ENCODE measurements at places on chromosomes 13 and 19.
A peak's percentile ranks its signal among the peaks of the same experiment; 100 is the strongest.

- peak; percentile 62 for DNase-seq
Observed at GRCh38 chr13:97395447-97396136, 38.4 kb upstream of the RAP2A start.

DNA sequence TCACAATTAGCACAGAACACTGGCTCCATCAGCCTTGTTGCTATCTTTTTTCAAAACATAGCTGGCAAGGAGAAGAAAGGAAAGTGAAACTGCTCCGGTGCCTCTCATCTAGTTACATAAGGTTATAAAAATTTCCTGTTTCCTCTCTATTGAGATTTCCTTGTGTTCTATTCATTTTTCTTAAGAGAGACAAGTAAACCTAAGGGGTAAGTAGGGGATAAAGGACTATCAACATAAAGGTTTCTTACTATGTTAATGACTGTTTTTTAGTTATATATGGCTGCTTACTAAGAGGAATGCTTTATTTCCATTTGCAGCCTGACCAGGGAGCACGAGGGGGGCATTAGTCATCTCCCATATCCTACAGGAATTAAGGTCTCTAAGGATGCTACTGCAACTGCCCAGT, 73.2 kb upstream of the MLNR start:
- peak; percentile 26 for DNase-seq

DNA sequence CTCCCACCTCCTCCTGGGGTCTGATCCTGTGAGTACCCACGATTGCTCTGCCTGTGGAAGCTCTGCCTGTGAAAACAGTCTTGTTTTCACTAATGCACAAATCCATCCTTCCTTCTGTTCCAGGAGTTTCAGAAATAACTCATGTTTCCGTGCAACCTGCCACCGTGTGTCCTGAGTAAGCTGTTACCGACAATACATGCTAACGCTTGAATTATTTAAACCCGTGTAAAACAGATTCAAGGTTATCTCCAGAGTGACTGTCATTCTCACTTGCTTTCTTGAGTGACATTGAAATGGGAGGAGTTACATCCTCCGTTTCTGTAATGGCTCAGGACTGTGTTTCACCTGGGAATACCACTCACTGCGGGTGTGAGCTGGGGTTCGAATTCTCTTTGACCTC, 24.9 kb downstream of the GPR12 start:
- no peak for DNase-seq

DNA sequence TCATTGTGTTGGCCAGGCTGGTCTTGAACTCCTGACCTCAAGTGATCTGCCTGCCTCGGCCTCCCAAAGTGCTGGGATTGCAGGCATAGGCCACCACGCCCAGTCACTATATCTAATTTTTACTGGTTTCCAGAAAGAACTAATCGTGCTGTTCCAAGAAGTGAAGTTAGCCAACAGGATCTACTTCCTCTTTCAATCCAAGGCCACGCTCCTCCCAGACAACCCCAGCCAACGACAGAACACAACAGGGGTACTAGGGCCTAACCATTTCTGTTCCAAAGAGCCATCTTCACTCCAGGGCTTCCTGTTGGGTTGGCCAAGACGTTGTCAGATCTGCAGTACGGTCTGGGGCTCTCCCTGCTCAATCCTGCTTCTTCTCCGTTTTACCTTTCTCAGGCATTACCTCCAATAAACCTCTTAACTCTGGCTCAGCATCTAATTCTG, 7.0 kb upstream of the LSM14A start:
- DNase-seq: no peak

DNA sequence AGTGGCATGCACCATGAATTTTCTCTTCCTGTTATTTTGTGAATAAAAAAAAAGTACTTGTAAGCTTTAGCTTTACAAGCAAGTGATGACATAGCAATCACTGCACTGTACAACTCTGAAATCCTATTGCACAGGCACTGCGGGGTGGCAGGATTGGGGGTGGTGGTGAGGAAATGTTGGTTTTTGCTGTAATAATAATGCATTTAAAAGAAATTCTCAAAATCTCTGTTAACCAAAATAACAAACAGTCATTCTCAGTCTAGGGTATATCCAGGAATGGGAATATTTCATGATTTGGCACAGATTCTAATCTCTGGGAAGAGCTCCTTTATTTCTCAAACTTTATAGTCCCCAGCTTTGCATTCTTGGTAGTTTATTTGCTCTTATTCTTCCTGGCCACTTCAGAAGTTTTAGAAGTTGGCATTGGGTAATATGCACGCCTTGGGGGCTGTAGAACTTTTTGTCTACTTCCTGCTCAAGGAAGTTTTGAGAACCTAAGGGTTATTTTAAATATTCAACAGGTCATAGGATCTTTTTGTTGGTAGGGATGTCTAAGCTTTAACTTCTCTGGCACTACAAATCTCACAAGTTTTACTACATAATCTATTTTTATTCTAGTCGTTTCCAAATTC, 353.0 kb upstream of the KLF12 start:
- no peak for DNase-seq

- no peak for DNase-seq
Observed at GRCh38 chr13:30978981-30979956, 46.8 kb downstream of the TEX26 start.

DNA sequence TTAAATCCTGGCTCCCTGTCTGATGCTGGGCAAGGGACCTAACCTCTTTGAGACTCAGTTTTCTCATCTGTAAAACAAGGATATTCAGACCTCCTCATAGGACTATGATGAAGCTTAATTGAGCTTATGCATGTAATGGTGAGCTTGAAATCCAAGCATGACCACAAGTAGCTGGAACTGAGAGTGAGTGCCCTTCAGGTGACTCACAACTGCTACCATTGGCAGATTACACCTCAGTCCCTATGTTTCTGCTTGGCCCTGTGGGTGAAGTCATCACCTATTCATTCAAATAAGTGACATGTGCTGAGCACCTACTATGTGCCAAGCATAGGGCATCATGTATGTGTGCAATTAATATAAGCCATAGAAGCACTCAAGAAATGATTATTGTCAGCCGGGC, 25.7 kb downstream of the NOVA2 start:
- DNase-seq: peak; percentile 24

GRCh38 chr13:20206065-20206697, 13.4 kb upstream of the GJB2 start:
- DNase-seq: no peak

DNA sequence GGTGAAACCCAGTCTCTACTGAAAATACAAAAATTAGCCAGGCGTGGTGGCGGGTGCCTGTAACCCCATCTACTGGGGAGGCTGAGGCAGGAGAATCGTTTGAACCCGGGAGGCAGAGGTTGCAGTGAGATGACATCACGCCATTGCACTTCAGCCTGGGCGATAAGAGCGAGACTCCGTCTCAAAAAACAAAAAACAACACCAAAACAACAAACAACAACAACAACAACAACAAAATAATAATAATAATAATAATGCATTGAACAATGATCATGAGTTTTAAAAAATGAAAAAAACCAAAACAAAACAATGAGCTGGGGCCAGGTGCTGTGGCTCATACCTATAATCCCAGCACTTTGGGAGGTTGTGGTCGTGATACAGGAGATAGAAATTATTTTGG, 23.1 kb upstream of the HOMER3 start:
- no peak for DNase-seq

DNA sequence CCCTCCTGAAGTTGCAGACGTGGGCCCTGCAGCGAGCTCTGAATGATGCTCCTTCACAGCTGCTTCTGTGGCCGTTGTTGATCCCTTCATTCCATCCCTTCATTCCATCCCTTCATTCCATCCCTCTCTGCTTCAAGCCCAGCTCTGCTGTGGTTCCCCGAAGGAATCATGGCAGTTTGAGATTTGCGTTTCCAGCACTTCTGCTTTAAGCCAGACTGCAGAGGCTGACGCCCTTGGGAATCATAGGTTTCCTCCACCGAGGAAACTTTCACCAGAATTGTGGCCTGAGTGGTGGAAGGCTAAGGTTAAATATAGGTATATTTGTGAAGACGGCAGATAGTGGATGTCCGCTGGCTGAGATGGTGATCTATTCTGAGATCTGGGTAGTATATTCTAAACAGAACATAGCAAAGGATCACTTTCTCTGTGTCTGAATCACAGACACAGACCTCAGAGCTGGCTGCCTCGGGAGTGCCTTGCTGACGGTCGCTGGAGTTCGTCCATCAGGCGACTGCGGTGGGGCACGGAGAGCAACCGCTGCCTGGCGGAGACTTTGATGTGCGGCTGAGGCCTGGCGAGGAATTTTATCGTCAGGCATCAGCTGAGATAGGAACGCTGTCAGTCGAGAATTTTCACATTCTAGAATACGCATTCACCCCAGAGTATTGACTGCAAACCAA, 42.8 kb upstream of the DCUN1D2 start:
- DNase-seq: no peak
